Activated naive CD4-positive, alpha-beta T cell treated with Interleukin-2 at 50 U/mL for 16 hours (primary cell): ENCODE measurements at places on chromosomes 13 and 19.

DNA sequence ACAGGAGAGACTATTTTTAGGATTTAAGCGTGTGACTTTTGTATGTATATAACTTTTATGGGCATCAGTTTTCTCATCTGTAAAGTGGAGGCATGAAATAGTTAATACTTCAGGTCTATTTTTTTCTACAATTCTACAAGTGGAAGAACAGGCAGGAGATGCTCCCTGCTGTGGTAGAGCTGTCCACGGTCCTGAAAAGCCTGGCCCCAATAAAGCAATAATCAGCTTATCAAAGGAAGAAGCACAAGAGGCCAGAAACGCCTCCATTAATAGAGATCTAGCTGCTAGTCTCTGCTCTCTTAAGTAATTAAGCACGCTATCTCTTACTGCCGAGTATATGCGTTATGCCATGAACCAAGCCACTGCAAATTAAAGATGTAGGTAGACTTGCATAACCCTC lies 28.0 kb upstream of the WASF3 start:
- DNase-seq = no peak

DNA sequence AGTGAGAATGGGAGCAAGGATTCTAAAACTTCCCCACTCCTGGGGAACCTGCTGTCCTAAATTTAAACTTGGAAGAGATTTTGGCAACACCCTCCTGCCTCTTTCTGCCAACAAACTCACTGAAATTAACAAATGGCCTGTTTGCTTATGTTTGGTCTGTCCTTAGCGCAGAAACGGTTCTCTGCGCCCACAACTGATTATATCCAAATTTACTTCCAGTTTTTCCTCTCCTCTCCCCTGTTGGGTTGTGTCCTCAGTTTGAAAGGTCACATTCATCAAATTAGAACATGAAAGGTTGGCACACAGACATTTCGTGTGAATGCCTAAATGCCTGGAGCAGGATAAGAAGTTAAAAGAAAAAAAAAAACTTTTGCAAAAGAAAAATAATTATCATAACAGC lies 56.4 kb upstream of the MRI1 start:
- no peak for DNase-seq

DNA sequence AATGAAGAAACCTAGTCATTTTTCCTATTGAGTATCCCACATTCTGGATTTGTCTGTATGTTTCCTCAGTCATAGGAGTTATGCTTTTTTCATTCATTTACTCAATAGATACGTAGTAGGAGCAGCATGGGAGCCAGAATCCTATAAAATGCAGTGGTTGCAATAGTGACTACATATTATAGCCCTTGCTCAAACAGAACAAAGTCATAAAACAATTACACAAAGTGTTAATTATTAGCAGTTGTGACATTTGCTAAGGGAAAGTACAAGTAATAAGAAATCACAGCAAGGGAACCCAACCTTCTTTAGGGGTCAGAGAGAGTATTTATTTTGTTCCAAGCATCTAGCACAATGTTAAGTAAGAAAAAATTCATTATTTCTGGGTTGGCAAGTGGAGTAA lies 27.7 kb upstream of the POU4F1 start:
- no peak for DNase-seq

DNA sequence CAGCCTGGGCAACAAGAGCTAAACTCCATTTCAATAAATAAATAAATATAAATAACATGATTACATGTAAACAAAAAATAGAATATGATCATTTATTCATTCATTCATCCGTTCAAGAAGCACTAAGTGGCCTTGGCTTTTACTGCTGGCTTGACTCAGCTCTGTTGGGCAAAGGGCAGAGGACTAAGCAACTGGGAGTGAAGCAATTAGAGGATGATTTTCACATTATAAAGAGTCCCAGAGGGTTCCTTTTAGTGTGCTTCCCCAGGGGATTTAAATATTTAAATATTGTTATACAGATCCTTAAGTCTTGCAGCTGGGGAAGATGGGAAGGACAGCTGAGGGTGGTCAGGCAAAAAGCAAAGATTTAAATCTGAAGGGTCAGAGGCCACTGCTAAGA lies 34.9 kb upstream of the FLT1 start:
- DNase-seq = no peak
